Stimulated activated CD8-positive, alpha-beta memory T cell treated with anti-CD3 and anti-CD28 coated beads, Interleukin-2, amount 100 ng/mL, for 1 hour (primary cell): ENCODE measurements at places on chromosomes 7 and 10.

DNA sequence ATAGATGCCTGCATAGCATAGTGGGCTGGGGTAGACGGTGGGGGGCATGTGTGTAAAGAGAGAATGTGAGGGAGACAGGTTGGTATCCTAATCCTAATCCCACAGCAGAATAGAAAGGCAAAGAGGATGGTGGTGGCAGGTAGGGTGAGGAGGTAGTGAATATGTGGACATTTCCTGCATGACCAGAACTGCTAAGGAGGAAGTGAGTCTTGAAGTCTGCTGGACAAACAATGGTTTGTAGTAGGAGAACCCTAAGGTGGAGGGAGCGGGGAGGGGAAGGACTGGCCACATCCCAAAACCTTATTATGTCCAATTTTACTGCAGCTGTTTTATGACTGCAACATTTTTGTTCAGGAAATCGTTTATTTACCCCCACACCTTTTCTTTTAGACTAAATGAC lies 279.7 kb downstream of the AUTS2 start:
- DNase-seq = no peak

GRCh38 chr10:17782921-17783665 lies 26.1 kb upstream of the MRC1 start:
- no peak for DNase-seq

GRCh38 chr7:137771679-137772078 lies 75.1 kb downstream of the DGKI start:
- DNase-seq = no peak

DNA sequence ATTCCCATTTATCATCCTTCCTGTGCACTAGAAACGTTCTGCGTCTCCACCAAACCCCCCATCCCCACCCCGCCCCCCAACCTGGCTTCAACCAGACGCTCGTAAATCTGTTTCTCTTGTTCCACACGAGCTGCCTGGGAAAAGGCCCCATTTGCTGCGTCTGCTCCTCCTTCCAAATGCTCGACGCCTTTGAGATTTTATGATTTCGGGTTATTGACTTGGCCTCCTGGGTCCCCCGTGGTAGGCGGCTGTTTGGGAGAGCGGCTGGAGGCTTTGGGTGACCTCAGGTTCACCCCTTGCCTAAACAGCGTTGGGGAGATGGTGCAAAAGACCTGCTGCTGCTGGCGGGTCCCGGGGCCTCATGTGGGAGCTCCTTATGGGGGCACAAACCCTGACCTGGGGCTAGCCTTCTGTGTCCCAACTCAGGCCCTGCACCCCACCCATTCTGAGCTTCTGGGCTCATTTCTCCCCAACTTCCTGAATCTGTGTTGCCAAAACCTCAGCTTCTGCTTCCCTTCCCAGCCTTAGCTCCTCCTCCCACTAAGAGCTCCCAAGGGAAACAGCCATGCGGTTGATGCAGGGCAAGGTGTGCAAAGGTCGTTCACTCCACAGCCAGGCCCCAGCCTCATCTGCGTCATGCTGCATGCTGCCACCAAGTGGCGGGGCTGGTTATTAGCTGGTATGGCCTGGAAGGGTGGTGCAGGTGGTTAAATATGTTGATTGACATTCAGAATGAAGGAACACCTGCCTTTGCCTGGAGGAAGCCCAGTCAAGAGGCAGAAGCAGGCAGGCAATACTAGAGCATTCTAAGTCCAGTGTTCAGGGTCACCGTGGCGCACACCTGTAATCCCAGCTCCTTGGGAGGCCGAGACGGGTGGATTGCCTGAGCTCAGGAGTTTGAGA lies 49.1 kb upstream of the ELN start:
- no peak for DNase-seq

GRCh38 chr7:22833113-22833855 lies 10.6 kb upstream of the TOMM7 start:
- DNase-seq = no peak

DNA sequence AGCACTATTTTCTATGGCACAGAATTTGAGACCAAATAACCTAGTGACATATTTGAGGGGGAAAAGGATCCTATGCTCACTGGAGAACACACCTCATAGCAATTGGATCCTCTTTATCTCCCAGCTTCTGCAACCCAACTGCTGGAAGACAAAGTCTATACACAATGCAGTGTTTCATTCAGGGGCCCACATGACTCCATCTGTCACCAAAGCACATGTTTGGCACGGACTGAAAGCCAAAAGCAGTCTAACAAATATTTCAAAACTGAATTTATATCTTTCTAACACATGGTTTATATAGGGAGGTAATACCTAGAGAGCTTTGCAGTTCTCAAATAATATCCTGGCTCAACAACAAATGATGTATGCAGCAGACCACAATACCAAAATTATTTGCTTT lies 39.2 kb downstream of the ADAM12 start:
- DNase-seq = no peak

DNA sequence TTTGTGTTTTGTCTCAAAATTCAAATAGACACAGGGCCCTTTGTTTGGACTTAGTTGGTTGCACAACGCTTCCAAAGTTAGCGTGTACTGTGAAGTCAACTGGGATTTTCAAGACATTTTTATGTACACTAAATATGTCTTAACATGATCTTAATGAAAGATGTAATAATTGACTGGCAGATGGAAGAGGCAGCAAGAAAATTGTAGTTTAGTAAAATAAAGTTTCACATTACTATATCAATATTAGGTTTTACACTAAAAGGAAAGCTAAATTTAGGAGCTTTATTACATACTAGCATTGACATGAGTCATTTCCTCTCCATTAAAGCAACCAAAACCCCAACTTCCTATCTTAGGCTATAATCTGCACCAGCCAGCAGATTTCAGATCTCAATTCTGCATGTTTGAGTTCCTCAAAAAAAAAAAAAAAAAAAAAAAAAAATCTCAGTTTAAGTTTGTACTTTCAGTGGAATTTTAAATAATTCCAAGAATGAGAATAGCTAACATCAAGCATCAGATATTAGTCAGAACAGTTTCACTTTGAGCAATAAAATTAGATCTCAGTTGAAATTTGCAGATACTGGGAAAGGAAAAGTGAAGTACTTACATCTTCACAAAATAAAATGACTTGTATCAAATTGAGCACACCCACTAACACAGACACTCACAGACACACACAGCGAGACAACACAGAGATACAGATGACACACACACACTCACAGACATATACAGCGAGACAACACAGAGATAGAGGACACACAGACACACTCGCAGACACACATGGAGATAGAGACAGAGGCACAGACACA lies 346.6 kb upstream of the KLF6 start:
- no peak for DNase-seq

GRCh38 chr10:61901829-61902444 lies 438 bp downstream of the ARID5B start:
- DNase-seq = no peak

DNA sequence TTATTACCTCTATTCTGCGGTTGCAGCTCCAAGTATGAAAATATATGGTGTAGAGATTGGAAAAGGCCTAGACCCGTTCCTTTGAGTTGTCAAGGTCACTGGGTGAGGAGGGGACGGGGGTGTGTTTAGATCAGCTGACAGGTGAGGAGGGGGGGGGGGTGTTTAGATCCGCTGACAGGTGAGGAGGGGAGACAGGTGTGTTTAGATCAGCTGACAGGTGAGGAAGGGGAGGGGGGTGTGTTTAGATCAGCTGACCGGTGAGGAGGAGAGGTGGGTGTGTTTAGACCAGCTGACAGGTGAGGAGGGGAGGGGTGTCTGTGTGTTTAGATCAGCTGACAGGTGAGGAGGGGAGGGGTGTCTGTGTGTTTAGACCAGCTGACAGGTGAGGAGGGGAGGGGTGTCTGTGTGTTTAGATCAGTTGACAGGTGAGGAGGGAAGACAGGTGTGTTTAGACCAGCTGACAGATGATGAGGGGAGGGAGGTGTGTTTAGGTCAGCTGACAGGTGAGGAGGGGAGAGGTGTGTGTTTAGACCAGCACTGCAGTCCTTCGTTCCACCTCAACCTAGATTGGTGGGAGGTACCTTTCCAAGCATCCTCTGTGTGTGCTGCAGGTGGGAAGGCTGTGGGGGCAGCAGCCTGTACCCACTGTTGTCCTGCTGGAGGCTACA lies 655.0 kb upstream of the ADARB2 start:
- DNase-seq = no peak

DNA sequence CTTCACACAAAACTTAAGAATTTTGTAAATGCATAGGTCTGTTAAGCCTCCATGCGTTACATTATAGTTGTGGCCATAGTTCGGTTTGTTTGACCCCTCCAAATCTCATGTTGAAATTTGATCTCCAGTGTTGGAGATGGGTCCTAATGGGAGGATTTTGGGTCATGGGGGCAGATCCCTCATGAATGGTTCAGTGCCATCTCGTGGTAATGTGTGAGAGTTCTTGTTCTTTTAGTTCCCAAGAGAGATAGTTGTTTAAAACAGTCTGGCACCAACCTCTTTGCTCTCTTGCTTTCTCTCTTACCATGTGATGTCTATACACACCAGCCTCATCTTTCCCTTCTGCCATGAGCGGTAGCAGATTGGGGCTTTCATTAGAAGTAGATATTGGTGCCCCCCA lies 264.3 kb downstream of the TCF7L2 start:
- no peak for DNase-seq

GRCh38 chr10:52818019-52818418 lies 45.4 kb upstream of the MBL2 start:
- DNase-seq = no peak

DNA sequence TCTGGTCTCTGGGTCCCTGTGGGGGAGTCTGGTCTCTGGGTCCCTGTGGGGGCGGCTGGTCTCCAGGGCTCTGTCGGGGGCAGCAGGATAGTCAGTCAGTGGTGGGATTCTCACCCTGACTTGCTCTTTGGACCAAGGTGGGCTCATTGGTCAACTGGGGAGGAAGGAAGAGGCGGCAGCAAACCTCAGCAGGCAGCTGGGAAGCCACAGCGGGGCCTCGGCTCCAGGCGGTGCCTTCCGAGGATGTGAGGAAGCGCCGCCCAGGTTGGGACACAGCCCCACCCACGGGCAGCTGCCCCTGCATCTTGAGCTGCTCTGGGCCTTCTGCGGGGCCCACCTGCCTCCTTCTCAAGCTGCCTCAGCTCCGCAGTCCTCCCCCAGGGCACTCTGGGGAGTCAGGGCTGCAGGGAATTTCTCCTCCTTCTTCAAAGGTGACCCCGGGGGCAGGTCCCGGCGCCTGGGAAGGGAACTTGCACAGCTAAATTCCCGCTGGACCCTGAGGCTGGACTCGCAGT lies 20.4 kb upstream of the KNDC1 start:
- DNase-seq = no peak
